ENCODE measurements at places on chromosomes 7 and 10.

DNA sequence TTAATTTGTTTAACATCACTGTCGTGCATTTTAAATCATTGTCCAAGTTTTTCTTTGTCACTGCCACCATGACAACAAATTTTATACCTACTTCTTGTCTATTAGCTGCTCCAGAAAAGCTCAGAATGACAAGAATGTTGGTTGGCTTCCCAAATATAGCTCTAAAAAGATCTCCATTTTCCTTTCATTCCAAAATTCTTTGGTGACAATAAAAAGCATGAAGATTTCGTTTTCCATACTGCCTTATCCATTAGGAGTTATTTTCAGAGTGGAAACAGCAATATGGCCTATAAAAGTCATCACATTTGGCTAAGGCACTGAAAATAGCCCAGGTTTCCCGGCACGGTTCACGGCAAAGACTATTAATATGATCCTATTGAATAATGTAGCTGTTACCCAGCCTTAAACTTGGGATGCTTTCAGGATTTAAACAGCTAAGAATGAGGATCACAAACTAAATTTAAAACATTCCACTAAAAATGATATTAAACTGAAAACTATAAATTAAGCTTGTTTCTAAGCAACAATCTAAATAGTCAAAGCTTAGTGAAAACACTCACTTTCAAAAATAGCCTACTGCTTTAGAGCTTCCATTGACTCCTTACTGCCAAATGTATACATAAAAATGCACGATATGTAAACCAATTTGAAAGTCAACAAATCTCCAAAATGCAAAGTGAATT is 2.7 kb downstream of the CTTNBP2 start:
- no peak for DNase-seq

DNA sequence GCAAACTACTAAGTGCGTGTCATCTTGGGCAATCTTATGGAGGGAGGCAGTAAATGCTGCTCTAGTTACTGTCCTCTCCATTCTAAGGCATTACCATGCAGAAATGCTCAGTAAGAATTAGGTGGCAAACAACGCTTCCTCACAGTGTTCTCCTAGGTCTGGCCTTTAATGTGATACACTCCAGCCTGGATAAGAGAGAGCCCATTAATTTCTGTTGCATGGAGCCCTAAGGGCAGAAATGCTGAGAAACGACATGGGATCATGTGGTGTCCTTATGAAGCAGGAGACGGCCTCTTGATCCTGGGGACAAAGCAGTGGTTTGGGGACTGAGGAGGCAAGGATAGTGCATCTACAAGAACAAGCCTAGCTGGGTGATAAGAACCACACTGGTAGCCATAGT is 44.0 kb downstream of the SLC25A13 start:
- DNase-seq = no peak

DNA sequence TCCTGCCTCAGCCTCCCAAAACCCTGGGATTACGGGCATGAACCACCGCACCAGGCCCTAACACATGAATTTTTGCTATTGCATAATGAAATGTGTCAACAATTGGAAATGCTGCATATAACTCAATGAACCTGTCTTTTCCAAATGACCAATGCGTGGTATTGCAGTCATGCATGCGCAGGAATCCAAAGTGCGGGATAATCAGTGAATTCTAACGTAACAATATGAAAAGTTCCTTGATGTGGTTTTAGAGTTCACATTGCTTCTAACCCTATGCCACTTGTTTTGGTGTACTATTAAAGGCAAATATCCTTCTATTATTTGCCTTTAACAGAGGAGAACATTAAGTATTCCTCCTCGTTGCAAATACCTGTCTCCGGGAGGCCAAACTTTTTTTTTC is 10.5 kb downstream of the TDRD1 start:
- DNase-seq = no peak

DNA sequence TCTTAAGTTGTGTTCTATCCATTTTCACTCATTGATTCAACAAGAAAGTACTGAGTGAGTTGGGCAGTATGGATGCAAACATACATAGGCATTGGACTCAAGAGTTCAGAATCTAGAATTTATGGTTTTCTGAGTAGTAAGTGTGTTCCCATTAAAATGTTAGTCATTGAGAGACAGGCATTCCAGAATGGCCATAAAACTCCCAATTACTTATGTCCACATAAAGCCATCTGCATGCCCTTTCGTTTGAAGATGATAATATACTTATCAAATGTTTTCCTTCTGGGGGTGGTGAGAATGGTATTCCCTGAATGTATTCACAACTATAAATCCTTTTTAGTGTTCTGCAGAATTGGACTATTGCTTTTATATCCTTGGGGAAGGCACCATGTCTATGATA is 131.6 kb downstream of the CD36 start:
- DNase-seq = no peak

GRCh38 chr7:1151653-1152425 is 8.2 kb downstream of the ZFAND2A start:
- DNase-seq = no peak
